ENCODE measurements at places on chromosomes 3 and 15.

- DNase-seq, result no peak
Observed at GRCh38 chr3:44301746-44302145, 36.8 kb upstream of the TCAIM start.

DNA sequence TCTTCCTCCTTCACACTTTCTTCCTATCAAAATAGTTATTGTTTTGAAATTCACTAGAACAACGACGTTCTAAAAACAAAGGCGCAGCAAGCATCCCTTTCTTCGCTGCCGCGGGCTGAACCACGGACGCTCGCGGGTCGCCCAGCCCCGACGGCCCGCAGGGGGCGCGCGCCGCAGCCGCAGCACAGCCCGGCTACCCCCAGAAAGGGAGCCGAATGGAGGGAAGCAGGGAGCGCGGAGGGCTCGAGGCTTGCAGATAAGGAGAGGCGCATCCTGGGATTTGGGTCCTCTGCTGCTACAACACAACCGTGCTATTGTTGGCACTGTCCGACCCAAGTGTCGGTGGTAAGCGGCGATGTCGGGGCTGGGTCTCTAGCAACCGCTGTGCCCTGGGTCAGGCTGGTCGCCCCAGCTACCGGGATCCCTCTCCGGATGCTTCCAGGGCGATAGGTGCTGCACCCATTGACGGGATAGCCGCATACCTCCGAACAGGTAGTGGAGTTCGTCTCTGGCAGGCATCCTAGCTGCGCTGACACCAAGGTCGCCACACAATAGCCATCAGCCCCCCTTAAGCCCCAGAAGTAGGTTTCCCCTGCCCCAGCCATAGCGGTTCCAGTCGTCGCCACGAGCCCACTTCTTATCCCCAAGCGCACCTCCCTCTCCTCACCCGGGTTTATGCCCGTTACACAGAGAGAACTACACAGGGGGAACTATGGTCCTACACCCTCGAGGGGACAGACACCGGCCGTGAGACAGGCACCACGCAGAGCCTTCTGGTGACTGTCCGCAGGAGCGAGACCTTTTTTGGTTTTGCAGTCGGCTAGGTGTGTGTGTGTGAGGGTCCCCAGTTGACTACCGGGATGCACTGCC lies 6.0 kb downstream of the ONECUT1 start:
- no peak for DNase-seq

GRCh38 chr3:53114412-53115074 lies 15.7 kb downstream of the RFT1 start:
- no peak for DNase-seq

- DNase-seq, result no peak
Observed at GRCh38 chr3:122665881-122666280, 14.8 kb upstream of the PARP14 start.

DNA sequence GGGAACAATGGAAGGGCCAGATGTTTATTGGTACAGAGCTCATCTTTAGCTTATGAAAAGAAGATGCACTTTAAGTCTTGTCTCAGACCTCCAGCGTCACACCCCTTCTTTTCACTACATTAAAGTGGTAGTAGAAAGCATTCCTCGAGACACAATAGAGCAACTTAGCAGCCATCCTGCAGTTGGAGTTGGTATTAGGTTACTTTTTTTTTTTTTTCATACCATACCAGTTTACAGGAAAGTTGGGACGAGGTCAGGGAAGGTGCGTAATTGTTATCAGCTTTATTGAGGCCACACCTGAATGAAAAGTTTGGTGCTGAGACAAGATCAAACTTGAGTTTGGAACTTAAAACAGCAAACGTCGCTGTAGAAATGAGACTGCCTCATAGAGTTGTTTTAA lies 203.8 kb downstream of the SOX2 start:
- DNase-seq, result no peak

DNA sequence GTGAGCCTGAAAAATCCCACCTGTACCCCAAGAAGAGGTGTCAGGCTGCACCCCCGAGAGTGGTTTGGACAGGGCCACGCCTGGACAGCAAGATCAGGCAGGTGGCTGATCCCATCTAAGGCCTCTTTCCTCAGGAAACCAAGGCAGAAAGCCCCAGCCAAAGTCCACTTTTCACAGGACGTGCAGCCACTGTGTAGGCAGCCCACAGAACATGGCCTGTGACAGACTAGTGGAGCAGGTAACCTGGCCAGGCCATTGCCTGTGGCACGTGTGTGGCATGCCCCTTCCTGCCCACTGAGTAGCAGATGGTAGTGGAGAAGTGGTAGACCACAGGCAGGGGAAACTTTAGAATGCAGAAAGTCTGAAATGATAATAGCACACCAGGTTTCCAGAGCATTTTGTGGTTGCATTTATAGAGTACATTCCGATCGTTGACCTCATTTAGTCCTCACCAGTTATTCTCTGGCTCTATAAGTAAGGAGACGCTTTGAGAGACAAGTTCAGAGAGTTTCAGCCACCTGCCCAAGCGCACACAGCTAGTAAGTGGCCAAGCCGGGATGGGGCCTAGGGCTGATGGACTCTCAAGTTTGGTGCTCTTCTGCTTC lies 68.7 kb downstream of the AAGAB start:
- no peak for DNase-seq

DNA sequence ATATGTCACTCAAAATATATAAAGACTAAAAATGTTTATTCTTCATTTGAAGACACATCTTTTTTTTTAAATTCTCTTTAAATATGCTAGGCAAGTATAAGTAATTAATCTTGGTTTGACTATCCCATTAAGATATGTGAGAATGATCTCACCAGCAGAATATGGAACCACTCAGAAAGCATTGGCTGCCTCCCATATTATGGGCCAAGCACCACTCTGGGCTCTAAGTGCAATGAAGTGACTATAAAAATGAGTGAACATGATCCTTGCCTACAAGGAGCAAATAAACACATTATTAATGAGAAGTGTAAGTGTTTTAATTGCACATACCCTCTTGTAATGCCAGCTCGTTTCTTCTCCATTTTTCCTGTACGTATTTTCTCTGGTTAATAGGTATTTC lies 328.5 kb downstream of the NAALADL2 start:
- no peak for DNase-seq

- no peak for DNase-seq
Observed at GRCh38 chr3:131427226-131427625, 45.7 kb downstream of the NUDT16 start.

- DNase-seq, result no peak
Observed at GRCh38 chr3:143644370-143645089, 203.7 kb downstream of the SLC9A9 start.
